ENCODE measurements at places on chromosomes 11 and 22.
A peak's percentile ranks its signal among the peaks of the same experiment; 100 is the strongest.

GRCh38 chr11:93784935-93785360 is 866 bp downstream of the MED17 start:
- no peak for DNase-seq

GRCh38 chr22:50584106-50585096 is 1.8 kb upstream of the CHKB start:
- no peak for DNase-seq

- DNase-seq = peak; percentile 25
Measured at GRCh38 chr11:114178656-114179055, 117.5 kb upstream of the NNMT start.

DNA sequence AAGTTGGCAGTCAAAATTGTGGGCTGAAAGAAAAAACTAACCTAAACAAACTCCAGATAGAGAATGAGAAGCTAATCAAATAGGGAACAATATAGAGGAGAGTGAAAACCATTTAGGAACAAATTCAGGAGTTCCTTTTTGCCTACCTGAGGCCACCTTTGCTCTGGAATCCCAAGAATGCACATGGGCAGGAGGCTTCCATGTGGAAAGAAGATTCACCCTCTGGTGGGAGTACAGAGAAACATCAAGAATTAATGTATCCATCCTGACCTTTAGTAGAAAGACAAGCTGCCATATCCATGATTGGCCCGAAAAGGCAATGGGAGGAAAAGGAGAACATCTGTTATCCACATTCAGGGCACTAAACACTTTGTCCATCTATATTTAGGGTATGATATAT is 35.0 kb upstream of the MRGPRX1 start:
- no peak for DNase-seq

- DNase-seq = no peak
Measured at GRCh38 chr11:123265951-123266350, 70.9 kb upstream of the CLMP start.

DNA sequence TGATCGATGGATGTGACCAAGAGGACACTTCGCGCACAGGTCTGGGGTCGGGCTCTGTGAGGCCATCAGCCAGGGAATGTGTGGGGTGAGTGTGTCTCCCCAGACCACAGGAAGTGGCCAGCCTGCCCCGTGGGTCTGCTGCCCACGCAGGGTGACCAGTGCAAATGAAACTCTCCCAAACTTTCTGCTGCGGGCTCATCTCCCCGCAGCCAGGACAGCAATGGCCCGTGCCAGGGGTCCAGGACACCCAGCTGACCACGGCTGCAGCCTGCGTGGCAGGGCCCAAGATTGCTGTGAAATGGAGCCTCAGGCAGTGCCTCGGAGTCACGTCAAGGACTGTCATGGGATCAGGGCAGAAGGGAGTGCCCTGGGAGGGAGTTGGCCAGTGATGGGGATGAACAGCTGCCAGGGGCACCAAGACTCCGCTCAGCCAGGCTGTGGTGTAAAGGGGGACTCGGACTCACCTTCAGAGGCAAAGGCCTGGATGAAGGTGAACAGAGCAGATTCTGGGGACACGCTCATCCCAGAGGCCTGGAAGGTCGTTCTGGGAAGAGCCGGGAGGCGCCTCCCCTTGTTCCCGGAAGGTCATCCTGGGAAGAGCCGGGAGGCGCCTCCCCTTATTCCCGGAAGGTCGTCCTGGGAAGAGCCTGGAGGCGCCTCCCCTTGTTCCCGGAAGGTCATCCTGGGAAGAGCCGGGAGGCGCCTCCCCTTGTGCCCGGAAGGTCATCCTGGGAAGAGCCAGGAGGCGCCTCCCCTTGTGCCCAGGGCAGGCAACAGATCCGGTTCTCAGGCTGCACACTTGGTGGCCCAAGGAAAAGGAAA is 252.6 kb downstream of the BRD1 start:
- DNase-seq = no peak

DNA sequence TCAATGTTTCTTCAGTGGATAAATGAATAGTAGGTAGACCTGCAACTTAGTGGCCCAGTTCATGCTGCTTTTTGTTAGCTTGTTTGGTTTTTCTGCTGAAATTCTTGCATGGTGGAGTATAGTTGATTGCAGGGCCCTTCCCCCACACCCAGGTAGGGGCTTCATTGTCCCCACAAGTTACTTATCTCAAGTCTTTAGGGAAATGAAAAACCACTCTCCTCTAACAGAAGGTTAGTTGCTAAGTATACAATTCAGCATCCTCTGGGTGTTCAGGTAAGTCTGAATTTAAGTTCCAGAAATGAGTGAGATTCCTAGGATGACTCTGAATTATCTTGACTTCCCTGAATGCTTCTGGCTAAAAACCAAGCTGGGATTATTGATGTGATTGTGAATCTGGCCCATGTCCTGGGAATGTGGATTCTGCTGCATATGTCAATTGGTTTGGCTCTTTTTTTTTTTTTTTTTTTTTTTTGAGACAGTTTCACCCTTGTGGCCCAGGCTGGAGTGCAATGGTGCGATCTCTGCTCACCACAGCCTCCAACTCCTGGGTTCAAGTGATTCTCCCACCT is 40.3 kb downstream of the BCL2L13 start:
- DNase-seq = no peak

GRCh38 chr11:27394781-27395228 is 31.8 kb upstream of the CCDC34 start:
- DNase-seq = no peak

GRCh38 chr11:1536065-1536843 is 35.8 kb downstream of the DUSP8 start:
- DNase-seq = no peak

GRCh38 chr22:17083255-17083654 is 1.5 kb upstream of the IL17RA start:
- DNase-seq = no peak

DNA sequence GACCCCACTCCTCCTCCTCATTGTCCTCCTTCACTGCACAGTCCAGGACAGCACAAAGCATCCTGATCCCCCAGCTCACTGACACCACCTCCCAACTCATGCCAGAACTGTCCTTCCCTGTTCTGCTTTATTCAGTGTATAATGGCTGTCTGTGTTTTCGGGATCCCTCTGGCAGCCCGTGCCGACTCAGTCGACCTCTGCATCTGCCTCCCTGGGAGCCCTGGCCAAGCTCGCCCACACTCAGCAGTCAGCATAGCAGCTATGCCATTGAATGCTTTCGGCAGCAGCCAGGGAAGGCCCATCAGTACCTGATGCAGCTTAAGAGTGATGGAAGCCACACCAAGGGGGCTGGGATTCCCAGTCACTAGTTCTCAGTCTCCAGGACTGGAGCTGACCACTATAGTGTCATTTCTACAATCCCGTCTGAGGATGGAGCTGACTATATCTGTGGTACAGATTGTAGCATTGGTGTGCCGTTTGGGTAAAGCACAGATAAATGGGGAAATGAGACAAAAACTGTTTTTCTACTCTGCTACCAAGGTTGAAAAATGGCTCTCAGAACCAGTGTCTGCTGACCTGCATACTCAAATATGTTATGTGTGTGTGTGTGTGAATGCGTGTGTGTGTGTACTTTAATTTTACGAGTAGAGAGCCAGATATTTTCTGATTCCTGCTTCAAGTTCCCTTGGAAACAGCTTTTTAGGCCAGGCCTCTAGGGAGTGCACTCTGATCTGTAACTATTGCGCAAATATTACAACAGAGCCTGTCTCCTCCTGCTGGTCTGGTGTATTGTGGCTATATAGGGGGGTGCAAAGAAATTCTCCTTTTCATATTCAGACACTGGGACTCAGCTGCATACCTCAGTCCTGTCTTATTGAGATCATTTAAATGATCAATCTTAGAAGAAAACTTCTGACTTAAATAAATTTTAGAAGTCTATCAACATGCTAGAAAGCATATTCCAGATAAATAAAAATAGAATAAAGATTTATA is 78.8 kb upstream of the TOP3B start:
- peak; percentile 62 for DNase-seq

- no peak for DNase-seq
Measured at GRCh38 chr11:66720899-66721470, 8.0 kb downstream of the SPTBN2 start.

DNA sequence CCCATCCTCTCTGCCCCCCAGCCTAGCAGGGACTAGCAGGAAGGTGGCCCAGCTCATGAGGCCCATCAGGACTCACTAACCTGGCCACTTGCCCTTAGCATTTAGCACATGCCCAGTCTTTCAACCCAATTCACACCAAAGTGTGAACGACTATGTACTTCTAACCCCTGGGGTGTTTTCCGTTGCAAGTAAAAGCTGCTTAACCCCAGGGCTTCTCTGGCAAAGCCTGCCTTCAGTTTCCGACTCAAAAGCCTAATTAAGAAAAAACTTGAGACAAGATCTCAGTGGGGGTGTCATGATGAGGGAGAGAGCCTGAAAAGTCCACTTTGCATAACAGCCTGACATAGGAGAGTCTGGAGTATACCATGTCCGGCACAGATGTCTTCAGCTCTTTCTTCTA is 347.8 kb downstream of the MN1 start:
- DNase-seq = no peak

DNA sequence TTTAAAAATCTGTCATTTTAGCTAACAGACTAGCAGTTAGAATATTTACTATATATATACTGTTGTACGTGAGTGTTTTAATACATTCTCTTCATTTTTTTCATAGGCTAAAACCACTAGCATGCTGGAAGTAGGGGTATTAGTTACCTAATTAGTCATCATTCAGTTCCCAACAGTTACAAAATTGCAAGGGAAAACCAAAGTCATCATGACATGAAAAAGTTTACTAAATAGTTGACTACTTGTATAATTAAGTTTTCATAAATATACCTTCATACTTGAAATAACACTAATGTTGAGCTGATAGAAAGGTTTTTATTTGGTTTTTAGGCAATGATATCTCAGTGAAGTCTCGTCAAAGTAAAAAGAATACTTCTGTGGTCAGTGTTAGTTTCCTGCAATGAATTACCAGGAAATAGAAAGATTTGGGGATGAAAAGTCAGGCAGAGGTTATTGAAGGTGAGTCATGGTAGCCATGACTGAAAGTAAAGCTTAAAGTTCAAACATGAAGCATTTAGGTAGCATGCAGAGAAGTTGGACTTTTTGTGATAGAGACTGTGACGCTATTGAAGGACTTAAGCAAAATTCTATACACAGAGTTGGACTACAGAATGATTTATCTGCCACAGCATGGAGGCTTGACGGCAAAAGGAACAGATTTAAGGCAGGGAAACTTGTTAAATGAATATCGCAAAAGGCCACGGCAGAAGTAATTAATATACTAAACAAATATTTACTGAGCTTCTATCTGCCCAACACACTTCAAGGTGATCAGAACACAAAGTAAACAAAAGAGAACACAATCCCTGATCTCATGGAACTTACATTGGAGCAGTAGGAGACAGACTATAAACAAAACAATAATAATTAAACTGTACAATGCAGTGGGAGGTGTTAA is 828.1 kb upstream of the FAT3 start:
- no peak for DNase-seq

DNA sequence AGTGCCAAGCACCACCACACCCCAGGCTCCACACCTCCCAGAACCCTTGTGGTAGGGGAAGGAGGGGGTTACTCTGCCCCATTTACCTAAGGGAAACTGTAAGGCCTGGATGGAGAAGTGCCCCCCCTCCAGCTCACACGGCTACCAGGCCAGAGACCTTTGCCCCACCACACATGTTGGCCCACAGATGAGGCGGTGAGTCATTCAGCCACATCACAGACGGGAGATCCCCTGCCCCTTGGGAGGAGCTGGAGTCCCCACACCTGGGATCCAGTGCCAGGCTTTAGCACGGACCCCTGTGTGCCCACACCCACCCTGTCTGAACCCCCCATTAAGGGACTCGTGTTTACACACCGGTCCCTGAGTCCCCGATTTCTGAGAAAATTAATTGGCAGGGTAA is 24.9 kb downstream of the CDKN1C start:
- peak; percentile 66 for DNase-seq

DNA sequence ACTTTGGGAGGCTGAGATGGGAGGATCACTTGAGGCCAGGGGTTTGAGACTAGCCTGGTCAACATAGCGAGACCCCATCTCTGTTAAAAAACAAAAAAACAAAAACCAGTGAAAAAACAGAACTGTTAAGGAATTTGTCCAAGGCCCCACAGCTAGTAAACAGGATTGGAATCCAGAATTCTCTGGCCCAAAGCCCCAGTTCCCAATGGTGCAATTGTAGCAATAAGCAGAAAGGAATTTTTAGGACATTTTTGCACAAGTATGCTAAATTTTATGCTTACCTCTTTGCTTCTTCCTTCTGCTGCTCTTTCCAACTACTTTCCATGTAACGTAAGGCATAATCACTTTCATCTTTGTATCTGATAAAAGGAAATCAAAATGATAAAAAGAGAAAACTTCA is 11.6 kb downstream of the MISFA start:
- DNase-seq = no peak

GRCh38 chr11:1336836-1337646 is 27.6 kb upstream of the TOLLIP start:
- no peak for DNase-seq

DNA sequence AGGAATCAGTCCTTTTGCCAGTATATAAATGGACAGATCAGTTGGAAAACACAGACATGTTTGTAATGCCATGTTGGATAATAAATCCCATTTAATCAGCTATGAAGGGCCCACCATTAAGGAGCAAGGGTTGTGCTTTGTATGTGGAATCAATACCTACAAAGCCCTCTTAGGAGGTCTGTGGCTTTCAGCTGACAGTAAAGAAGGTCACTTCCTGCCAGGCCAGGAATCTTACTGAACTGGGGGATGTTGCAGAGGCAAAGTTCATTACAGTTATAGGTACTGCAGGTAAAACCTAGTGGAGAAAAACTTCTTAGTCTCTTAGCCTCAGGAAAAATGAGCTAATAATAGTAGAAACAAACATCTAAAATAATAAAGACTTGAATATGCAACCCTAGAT is 129.5 kb downstream of the FAM76B start:
- no peak for DNase-seq

GRCh38 chr22:43365715-43366440 is 22.7 kb upstream of the SCUBE1 start:
- DNase-seq = no peak

DNA sequence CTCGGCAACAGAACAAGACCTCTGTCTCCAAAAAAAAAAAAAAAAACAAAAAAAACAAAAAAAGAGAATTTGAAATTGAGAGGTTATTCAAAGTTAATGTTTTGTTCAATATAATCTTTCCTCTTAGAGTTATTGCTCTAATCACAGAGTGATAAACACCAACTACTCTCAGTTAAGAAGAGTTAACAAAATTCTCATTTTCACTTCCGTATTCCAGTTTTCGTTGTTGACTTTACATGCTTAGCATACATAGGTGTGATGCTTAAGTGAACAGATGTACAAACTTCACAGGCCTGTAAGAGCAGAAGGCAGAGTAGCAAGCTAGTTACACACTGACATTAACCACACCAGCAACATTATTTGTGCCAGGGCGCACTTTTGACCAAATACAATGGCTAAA is 12.3 kb downstream of the EIF4ENIF1 start:
- DNase-seq = no peak

DNA sequence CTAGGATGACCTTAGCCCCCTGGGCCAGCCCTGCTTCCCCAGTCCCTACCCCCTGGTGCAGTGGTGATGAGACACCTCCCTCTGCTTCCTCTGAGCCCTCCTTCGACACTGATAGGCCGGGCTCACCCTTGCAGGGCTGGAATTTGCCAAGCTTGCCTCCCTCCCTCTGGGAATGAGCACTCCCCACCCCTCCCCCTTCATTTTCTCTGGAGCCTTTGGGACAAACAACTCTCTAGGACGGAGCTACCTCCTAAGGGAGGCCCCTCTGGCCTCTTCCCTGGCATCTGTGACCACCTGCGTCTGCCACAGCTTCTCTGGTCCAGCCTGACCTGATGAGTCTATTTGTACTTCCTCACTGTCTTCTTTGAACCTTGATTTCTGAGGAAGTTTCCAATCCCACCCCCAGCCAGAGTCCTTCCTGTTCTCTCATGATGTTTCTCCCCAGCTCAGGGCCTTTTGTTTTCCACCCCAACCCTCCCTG is 53.3 kb upstream of the ADA2 start:
- DNase-seq = no peak

Measured in fibroblast of mammary gland (primary cell).